ENCODE measurements at places on chromosomes 2 and 18.
A peak's percentile ranks its signal among the peaks of the same experiment; 100 is the strongest.

- no peak for DNase-seq
These were observed 7.4 kb downstream of the PTRHD1 start for GRCh38 chr2:24785671-24786321.

- no peak for DNase-seq
These were observed 37.9 kb downstream of the GDF7 start for GRCh38 chr2:20704886-20705285.

DNA sequence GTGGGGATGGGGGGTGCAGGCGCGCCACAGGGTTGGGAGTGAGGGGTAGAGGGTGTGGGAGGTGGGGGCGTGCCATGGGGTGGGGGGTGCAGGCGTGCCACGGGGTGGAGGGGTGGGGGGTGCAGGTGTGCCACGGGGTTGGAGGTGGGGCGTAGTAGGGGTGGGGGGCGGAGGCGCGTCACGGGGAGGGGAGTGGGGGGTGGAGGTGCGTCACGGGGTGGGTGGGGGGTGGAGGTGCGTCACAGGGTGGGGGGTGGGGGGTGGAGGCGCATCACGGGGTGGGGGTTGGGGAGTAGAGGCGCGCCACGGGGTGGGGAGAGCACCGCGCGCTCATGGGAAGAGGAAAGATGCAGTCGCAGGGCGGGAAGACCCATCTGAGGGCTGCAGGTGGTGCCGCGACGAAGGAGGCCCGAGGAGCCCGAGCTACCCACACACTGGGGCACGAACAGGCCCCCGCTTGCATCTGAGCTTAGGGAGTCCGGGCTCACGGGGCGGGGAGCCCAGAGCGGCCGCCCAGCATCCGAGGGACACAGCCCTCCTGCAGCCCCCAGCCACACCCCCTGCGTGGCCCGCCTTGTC, 37.5 kb downstream of the SNED1 start:
- no peak for DNase-seq

DNA sequence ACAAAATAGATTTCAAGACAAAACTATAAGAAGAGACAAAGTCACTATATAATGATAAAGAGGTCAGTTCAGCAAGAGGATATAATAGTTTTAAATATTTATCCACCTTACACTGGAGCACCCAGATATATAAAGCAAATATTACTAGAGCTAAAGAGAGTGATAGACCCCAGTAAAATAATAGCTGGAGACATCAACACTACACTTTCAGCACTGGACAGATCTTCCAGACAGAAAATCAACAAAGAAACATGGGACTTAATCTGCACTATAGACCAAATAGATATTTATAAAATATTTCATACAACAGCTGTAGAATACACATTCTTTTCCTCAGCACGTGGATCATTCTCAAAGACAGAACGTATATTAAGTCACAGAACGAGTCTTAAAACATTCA, 86.6 kb downstream of the ATP8B1 start:
- DNase-seq, result no peak

DNA sequence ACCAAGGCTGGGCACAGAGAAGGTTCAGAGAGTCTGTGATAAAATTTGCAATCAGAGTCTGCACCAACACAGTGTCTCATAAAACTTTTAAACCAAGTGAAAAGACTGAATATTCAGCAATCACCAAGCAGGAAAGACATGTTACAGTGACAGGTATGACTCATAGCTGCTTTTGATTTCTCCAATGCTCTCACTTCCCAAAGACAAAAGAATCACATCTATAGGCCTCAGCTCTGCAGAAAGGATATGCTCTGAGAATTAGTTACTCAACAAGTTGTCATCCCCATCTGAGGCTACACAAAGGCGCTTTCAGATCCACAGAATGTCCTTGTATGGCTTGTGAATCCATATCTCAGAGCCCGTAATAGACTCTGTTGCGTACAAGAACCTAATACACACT, 92.5 kb downstream of the KCNF1 start:
- no peak for DNase-seq

- no peak for DNase-seq
These were observed 1.5 kb downstream of the CNRIP1 start for GRCh38 chr2:68317971-68318913.

DNA sequence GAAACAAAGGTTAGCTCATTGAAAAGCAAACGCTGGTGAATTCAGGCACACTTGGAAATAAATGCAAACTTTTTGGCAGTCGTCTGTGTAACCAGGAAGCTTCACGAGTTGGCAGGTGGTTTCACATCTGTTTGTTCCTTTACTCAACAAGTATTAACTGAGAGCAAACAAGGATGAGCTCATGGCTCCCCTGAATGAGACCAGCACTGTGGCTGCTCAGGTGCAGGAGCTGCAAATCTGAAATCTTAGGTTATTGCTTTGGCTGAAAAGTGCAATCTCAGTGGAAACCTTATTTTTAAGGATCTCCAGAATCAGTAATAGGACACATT, 46.3 kb downstream of the SH3RF3 start:
- no peak for DNase-seq

DNA sequence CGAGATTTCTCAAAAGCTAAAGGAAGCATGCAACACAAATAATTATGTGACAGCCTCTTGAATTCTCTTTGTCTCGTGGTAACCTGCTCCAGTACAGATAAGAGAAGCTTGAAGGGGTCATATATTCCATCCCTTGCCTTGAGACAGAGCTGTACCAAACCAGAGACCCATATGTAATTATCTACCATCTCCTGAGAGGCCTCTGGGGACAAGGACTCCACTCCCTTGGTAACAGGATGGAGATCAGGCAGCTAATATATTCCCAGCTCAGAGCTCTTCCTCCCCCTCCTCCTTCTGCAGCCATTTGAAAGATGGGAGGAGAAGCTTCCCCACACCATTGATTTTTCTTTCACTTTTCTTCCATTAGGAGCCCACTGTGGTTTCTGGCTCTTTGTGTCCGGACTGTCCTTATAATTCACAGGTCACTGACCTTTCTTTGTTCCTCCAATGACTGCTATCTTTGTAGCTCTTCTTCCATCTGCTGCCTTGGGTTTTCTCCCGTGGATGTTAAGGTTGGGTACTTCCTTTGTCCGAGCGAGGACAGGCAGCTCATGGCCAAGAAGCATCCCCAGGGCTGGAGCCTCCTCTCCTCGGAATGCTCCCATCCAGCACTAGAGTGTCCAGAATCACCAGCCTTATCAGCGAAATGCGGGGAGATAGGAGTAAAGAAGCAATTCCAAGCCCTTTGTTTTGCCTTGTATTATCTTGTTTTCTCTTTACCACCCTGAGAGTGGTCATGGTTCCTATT, 72.6 kb upstream of the STPG4 start:
- no peak for DNase-seq

DNA sequence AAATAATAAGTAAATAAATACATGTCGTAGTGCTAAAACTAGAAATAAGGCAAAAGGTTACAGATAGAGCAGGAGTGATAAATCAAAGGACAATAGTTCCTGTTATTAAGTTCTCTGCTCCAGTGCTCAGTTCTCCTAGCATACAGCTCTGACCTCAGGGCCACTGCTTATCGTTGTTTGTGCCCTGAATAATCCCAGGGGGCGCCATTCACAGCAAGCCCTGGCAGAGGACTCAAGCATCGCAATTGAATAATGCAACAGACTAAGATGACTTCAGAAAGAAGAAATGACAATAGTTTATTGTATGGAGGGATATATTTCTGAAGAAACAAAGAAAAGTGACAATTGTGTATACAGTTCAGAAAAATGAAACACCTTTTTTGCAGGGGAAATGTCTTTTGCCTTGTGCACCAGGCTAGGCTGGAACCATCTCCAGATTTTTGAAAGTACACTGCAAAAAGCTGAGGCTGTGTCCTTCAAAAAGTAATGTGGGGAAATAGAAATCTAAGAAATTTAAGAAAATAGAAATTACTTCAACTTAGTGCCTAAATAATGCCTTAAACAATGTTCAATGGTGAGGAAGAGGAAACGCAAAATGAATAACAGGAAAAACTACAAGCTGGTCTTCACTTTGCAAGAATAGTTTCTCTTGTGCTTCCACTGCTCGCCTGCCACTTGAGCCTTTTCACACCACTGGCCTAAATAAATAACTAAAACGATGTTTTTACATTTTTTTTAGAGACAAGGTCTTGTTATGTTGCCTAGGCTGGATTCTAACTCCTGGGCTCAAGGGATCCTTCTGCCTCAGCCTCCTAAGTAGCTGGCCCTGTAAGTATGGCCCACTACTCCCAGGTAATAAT, 19.0 kb upstream of the CCNYL1 start:
- no peak for DNase-seq

GRCh38 chr18:62596145-62597005, 73.5 kb downstream of the ZCCHC2 start:
- DNase-seq, result no peak

DNA sequence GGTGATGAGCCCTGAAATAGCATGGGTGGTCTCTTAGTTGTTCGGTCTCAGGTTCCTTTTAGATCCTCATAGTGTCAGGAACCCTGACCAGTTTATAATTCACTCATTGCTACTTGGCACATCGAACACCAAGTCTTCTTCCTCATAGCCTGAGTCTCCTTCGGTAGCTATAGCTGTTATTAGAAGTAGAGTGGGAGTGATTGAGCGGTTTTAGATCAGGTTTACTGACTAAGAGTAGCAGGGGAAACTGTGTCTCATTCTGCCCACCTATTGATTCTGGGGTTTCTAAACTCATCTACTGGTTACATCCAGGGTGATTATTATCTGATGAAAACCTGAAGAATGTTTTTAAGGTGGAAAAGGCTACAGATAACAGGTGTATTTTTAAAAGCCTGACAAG, 114.6 kb downstream of the SETBP1 start:
- DNase-seq, result no peak

GRCh38 chr2:209471037-209471436, 47.2 kb downstream of the MAP2 start:
- DNase-seq, result no peak

DNA sequence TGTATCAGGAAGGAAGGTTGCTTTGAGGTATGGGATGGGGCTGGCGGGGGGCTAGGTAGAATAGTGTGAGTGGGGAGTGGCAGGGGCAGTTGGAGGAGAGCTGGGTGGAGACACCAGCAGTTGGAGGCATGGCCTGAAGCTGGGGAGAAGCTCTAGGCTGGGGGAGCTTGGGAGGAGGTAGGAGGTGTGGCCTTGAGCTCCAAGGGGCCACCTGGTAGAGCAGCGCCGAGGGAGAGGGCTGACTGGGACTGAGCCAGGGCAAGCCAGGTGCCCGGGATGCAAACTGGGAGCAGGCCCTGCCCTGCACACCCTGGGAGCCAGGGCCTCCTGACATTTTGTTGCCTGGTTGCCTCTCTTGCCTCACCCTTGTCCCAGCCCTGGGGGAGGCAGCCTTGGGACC, 33.1 kb upstream of the PDIA6 start:
- DNase-seq, result no peak

- DNase-seq, result no peak
These were observed 28.3 kb downstream of the ANXA4 start for GRCh38 chr2:69770193-69770702.

- DNase-seq, result no peak
These were observed 95.2 kb upstream of the GULP1 start for GRCh38 chr2:188196343-188197008.

DNA sequence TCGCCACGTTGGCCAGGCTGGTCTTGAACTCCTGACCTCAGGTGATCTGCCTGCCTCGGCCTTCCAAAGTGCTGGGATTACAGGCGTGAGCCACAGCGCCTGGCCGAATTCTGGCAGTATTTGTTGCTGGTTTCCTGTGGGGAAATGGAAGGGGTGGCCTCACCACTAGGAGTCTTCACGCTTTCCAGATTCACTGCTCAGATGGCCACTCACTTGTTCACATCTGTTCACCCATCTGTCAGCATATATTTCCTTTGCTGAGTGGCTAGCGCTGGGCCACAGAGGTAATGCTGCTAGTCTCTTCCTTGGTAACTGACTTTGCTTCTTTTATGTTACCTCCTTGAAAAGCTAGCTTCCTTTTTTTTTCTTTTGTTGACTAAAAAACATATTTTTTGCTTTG, 27.2 kb downstream of the TMEM177 start:
- DNase-seq, result no peak

GRCh38 chr2:203918264-203918663, 18.3 kb upstream of the ICOS start:
- no peak for DNase-seq

- no peak for DNase-seq
These were observed 190.1 kb downstream of the LRP1B start for GRCh38 chr2:141940709-141941108.

DNA sequence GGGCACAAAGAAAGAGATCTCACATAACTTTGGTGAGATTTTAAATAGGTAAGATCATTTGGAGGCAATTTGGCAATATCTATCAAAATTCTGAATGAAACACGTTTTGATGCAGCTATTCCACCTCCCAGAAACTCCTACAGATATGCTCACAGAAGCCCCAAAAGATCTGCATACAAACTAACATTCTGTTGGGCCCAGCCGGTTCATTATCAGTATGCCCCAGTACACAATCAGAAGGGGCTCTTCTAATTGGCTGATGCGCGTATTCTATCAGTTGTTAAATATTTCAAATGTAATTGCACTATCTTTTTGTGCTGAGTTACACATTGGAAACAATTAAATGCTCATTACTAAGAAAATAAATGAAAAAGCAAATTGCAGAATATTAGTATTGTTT, 7.1 kb upstream of the TGIF1 start:
- no peak for DNase-seq

GRCh38 chr2:240430595-240430994, 4.9 kb upstream of the GPC1 start:
- DNase-seq, result no peak

- DNase-seq, result no peak
These were observed 1.4 kb upstream of the RNF103 start for GRCh38 chr2:86625096-86625495.

- no peak for DNase-seq
These were observed 9.9 kb downstream of the PSD4 start for GRCh38 chr2:113183703-113184102.

DNA sequence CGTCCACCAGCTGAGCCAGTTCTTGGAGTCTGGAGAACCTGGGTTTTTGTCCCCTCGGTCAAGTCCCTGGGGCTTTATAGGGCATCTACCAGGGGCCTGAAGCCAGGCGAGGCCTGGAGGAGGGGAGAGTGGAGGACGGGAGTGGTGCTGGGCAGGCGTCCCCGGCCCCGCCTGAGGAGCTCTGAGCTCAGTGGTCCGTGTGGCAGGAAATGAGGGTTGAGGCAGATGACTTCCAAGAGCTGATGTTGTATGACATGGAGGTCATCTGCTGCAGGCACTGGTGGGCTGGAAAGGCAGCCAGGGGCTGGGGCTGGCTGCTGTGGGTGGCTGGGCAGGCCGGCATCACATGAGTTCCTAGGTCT, 118.5 kb upstream of the HS6ST1 start:
- peak; percentile 77 for DNase-seq

GRCh38 chr2:232052591-232052990, 91.1 kb downstream of the DIS3L2 start:
- no peak for DNase-seq

DNA sequence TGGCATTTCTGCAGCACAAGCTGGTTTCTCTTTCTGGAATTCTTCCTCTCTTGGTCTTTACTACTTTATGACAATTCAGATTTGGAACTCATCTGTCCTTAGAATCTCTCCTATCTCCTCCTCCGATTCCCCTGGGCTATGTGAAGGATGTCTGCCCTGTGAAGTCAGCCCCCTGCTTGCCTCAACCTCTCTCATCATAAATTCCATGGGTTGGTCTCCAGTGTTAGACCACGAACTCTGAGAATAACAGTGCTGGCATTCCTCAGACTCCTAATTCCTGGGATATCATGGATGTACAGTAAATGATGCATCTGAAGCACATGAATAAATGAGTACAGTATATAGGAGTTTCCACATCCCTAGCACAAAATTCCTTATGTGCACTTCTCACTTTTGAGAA, 21.0 kb upstream of the CYRIA start:
- DNase-seq, result no peak
